GM23338 (cell line): ENCODE measurements at places on chromosomes 12 and 14.

DNA sequence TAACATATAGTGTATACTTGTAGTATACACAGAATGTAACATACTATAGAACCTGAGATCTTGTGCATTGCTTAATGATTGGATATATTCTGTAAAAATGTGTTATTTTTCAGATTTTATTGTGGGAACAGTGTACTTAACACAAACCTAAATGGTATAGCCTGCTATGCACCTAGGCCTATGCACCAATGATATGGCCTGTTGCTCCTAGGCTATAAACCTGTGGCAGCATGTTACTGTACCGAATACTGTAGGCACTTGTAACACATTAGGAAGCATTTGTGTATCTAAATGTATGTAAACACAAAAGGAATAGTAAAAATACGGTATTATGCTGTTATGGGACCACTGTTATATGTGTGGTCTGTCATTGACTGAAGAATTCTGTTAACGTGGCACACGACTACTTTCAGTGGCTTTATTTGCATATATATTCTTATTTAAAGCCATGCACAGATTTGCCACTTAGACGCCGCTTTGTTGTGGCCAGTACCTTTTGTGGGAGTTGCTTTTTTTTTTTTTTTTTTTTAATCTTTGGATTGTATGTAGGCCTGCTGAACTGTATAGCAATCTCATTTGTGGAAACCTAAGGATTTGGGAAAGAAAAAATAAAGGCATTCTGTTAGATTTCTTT is 7.4 kb downstream of the PAPOLA start:
- no peak for DNase-seq

DNA sequence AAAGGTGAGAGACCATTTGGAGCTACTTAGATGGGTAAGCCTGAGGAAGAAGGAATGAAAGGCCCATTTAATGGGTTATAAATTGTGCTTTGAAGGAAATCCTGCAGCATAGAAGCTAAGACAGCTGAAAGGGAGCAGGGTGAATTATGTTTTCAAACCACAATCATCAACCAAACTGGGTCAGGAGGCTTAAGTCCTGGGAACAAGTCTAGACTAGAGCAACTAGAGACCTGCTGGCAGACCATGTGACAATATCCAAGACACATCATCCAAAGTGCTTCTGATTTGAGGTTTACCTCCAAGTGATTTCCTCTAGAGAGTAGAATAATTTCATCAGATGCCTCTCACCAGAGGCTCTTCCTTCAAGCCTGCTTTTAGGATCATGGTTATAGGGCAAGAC is 53.7 kb downstream of the MAP3K9 start:
- DNase-seq, result no peak

DNA sequence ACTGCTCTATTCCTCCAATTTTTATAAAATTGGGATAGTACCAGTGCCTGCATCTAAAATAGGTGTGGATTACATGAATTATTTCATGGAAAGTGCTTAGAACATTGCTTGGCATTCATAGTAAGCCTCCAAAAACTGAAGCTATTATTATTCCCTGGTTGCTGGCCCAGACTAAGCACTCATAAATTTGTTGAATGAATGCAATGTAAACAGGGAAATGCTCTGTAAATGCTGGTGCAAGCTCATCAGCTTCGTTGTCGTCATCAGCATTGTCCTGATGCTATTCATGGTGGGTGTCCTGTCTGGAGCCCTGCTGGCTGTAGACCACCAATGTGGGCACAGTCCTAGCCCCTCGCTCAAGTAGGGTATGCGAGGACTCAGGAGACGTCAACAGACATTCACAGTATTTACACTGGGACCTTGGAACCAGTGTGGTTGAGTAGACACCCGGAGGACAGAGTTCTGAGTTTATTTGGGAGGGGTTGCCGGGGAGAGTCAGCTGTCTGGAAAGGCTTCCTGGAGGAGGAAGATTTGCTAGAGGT is 16.5 kb downstream of the BDKRB2 start:
- no peak for DNase-seq

GRCh38 chr14:105381446-105382342 is 16.6 kb upstream of the TEX22 start:
- DNase-seq, result no peak

DNA sequence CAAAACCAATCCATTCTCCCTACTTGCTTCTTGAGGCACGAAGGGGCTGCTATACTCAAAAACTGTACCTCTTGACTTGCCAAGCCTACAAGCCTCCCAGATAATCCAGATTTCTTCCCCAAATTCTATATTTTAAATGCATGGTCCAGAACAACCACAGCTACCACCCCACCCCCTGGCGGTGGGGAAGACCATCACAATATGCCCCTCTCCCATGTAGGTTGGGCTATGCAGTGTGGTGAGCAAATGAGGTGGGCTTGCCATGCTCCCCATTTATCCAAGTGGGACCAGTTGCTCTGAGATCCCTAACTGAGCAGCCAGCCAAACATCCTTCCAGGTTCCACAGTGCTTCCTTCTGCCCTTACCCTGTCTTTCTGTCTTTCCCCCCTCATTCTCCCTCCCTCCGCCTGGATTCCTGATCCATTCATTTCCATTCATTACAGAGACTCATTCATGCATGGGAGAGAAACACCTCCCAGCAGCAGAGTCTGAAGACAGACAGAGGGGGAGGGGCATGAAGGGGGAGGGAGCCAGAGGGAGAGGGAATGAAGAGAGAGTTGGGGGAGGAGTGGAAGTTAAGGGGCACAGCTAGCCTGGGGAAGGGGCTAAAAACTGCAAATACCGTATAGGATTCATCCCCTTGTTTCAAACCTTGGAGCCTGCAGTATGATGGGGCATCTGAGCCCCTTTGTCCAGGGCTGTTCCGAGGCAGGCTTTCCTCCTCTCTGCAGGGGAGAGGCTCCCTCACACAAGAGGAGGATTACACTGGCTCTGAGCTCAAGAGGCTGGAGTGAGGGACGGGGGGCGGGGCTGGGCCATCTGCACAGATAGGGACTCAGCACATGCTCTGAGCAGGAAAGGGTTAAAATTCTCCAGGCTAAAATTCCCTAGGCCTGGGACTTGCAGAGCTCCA is 4.4 kb downstream of the ZNF219 start:
- DNase-seq, result peak; percentile 97

DNA sequence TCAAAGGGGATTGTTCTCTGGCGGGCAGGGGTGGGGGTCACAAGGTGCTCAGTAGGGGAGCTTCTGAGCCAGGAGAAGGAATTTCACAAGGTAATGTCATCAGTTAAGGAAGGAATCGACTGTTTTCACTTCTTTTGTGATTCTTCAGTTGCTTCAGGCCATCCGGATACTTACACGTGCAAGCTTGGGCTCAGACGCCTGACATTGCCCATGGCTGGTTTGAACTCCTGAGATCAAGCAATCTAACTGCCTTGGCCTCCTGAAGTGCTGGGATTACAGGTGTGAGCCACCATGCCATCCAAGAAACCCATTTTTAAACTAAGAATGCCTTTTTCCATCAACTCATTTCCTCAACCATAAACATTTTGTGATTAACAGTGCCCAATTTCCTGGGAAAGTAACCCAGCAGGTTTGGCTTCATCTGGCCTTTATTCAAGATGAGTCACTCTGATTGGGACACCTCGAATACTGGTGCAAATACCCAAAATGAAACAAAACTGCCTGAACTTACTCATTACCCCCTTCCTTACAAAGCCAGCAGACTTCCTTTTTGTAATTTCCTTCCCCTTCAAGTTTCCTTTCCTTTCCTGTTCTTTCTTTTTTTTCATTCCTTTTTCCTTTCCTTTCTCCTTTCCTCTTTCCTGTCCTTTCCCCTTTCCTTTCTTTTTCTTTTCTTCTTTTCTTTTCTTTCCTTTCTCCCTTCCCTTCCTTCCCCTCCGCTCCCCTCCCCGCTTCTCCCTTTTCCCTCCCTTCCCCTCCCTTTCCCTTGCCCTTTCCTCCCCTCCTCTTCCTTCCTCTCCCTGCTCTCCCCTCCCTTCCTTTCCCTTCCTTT is 10.2 kb upstream of the RNASE10 start:
- no peak for DNase-seq
